ENCODE measurements at places on chromosomes 5 and 9.

- no peak for DNase-seq
Observed at GRCh38 chr5:176695073-176695472, 47.8 kb downstream of the TSPAN17 start.

- no peak for DNase-seq
Observed at GRCh38 chr5:167479779-167480178, 811.7 kb upstream of the WWC1 start.

GRCh38 chr5:22594491-22594890 is 258.7 kb downstream of the CDH12 start:
- DNase-seq, result no peak

DNA sequence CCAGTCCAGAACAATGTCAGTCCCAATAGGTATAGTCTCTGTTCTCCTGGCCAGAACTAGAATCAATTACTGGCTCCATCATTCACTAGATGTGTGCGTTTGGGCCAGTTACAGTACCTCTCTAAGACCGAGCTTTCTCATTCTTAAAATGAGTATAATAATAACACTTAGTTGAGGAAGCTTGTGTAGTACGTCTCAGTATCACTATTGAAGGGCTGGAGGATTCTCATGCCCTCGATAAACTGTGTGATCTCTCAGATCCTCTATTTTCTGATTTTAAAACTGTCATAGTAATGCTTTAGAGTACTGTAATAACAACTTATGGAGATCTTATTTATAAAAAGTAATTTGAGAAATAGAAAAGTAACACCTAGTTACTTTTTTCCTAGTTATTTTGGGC is 50.7 kb downstream of the CDKN2A start:
- DNase-seq, result no peak

Data from GM12892 (cell line).